HFFc6 (cell line): ENCODE measurements at places on chromosomes 5 and 9. TPM values are rescaled to one million over a fixed set of nuclear protein-coding genes. Genes with fewer than 3 reads are reported as not detected.
A peak's percentile ranks its signal among the peaks of the same experiment; 100 is the strongest.

DNA sequence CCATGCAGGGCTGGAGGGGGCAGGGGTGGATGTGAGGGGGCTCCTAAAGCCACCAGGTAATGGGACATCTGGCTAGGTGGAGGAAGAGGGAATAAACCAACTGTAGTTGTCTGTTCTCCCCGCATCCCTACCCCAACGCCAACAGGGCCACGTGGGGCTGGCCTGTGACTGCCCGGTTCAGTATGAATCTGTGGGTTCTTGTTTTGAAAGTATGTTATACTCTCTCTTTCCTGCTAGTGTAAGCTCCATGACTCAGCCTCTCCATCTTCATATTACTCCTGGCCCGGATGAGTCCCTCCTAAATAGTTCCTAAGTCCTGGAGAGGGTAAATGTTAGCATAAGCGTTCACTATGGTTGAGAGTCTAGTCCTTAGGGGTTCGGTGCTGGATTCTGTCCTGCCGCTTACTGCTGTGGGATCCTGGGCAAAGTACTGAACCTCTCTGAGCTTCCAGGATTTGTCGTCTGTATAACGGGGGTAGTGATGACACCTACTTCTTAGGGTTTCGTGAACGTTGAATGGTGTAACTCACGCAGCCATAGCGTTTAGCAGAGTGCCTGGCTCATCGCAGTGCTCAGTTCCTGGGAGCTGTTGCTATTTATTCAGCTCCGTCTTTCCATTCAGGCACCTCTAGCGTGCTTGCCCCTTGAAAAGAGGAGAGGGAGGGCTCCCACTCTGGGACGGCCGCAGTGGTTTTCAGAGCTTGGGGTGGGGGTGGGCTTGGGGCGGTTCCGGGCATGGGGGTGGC lies 28.8 kb downstream of the LHX2 start:
- peak overlapping the region; percentile 69 for H3K4me3 ChIP-seq
- H3K36me3 ChIP-seq = no peaks in the 10 kb centered on the region

DNA sequence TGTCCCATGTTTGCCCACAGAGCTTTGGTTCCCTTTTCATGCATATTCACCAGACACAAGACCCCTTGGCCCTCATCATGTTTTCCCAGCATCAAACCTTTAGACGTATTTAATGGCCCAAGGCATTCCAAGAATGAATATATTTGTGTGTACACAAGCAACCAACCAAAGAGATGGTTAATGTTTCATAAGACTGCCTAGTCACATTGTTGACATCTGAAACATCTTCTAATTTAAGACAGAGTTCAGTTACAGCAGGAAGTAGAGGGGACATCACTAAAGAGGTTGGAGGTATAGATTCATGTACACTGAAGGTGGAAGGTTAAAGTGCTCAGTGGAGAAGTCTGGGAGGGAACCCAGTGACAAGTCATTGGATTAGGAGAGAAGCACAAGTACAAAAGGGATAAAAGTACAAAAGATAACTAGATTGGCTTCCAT lies 49.1 kb downstream of the SUSD1 start:
- H3K4me3 ChIP-seq = no peak overlapping the region
- DNase-seq = no peak
- H3K27ac ChIP-seq = peak overlapping the region; percentile 71
- no peaks in the 10 kb centered on the region for H3K27me3 ChIP-seq

DNA sequence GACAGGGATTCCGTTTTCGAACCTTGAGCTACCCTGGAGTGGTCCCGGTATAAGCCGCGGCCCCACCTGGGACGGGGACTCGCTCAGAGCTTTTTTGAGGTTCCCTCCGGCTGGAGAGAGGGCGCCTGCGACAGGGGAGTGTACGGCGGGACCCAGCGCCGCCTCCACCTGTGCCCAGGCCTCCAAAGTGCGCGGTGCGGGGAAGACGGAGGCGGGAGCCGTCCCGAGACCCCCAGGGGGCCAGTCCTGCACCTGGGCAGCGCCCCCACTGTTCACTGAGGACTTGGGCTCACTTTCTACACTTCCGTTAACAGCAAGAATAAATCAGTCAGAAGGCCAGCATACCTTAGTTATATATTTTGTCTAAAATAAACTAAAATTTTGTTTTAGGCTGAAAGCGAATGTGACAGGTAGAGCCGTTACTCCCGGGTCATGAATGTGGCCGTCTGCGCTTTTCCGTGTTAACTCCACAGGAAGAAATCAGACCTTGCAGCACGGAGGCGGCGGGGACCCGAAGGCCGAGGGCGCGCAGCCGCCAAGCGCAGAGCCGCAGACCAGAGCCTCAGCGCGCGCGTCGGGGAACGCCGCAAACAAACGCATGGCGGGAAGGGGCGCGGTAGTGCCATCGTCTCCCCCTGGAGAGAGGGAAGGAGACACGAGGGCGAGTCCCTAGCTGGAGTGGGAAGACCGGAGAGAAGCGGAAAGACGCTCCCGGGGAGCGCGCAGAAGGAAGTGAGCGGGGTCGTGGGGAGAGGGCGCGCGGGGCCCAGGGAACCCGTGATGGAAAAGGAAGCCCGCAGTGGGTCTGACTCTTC lies 14.1 kb downstream of the TRIM7 start:
- H3K4me3 ChIP-seq = peak overlapping the region; percentile 99
- no peaks in the 10 kb centered on the region for H3K36me3 ChIP-seq
- H3K4me1 ChIP-seq = peaks cover 37% of the 10 kb centered on the region
- peak overlapping the region; percentile 94 for H3K27ac ChIP-seq
- DNase-seq = no peak

- H3K27me3 ChIP-seq = no peaks in the 10 kb centered on the region; the same call in 1 of the 2 replicates
- DNase-seq = no peak
- peaks cover 67% of the 10 kb centered on the region for H3K4me1 ChIP-seq
- H3K27ac ChIP-seq = no peak overlapping the region
- H3K36me3 ChIP-seq = no peaks in the 10 kb centered on the region
- H3K4me3 ChIP-seq = no peak overlapping the region
Observed at GRCh38 chr5:95838001-95838520, 15.5 kb upstream of the GLRX start.

DNA sequence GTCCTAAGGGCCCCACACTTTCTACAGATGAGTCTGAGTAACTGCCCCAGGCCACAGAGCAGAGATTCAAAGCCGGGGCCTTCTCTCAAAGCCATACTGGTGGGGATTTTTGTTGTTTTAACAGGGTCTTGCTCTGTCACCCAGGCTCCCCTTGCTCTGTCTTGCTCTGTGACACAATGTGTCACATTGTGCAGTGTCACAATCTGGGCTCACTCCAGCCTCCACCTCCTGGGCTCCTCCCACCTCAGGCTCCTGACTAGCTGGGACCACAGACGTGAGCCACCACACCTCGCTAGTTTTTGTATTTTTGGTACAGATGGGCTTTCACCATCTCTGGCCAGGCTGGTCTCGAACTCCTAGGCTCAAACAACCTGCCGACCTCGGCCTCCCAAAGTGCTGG lies 8.6 kb downstream of the AGPAT2 start:
- no peak for DNase-seq
- no peaks in the 10 kb centered on the region for H3K4me1 ChIP-seq
- no peaks in the 10 kb centered on the region for H3K36me3 ChIP-seq
- no peak overlapping the region for H3K27ac ChIP-seq
- no peak overlapping the region for H3K4me3 ChIP-seq
- H3K27me3 ChIP-seq = no peaks in the 10 kb centered on the region; the same call in 1 of the 2 replicates

DNA sequence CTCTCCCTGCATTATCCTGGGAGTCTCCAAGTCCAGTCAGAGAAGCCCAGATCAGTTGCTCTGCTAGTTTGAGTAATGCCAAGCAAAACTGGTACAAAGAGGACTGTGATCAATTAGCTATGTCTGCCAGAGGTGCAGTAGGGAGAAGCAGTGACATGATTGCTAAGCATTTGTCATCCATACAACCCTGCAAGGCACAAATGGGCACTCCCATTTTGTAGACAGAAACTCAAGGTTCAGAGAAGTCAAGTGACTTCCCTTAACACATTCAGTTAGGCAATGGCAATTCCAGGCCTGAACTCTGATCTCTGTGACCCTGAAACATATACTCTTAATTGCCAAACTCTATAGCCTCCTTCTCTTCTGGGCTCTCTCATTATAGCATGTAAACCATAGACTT lies 34.0 kb downstream of the NDST1 start:
- H3K4me3 ChIP-seq = peak overlapping the region; percentile 26; the same call in 1 of the 2 replicates
- H3K27ac ChIP-seq = peak overlapping the region; percentile 89
- peaks cover 64% of the 10 kb centered on the region for H3K36me3 ChIP-seq
- peaks cover 67% of the 10 kb centered on the region for H3K4me1 ChIP-seq

DNA sequence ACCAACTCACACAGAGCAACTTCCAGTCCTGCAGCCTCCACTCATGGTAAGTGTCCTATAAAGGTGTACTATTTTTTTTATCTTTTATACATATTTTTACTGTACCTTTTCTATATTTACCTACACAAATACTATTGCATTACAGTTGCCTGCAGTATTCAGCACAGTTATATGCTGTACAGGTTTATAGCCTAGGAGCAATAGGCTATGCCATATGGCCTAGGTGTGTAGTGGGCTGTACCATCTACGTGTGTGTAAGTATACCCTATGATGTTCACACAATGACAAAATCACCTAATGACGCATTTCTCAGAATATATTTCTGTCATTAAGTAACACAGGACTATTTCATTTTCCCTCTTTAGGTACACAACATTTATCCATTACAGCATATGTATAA lies 16.7 kb downstream of the S100Z start:
- H3K27ac ChIP-seq = no peak overlapping the region
- no peak overlapping the region for H3K4me3 ChIP-seq
- H3K4me1 ChIP-seq = peaks cover 34% of the 10 kb centered on the region
- H3K36me3 ChIP-seq = no peaks in the 10 kb centered on the region
- peaks cover 3% of the 10 kb centered on the region for H3K27me3 ChIP-seq

DNA sequence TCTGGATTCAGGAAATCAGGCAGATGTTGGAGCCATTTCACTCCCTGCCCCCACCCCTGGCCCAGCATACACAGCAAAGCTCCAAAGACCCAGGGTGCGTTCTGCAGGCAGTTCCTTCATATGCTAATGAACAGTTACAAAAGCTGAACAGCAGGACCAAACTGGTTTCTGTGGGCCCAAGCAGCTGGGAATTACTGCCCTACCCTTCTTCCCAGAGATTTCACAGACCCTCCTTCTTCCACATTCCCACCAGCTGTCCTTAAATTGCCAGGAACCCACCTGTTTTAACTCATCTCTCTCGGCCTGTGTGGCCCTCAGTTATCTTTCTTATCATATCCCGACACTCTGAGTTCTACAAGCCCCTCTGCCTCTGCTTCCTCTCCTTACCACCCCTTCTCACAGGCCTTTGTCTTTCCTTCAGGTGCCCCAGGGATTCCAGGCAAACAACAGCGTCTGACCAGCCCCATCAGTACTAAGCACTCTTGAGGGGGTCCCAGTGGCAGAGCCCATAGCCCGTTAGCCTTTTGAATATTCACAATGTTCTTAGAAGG lies 10.6 kb upstream of the F2RL1 start:
- H3K27me3 ChIP-seq = peaks cover 3% of the 10 kb centered on the region
- no peak overlapping the region for H3K4me3 ChIP-seq
- no peak for DNase-seq
- H3K27ac ChIP-seq = no peak overlapping the region; the same call in 1 of the 2 replicates
- H3K4me1 ChIP-seq = peaks cover 49% of the 10 kb centered on the region
- H3K36me3 ChIP-seq = no peaks in the 10 kb centered on the region

DNA sequence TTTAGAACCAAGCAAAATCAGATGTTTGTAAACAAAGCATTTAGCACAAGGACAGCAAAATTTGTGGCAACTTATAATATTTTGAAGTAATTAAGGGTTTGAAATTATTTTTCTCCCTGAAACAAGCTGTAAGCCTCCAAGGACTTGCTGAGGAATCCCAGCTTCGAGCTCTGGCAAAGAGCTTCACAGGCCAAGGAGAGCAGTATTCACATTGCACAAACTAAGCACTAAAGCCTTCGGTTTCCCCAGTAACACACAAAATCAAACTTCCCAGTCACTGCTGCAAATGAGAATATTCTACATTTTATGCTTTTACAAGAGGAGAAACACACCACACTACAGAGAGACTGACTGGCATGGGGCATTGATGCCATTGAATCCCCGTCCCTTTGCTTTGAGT lies 101.9 kb downstream of the WDR41 start:
- no peak overlapping the region for H3K4me3 ChIP-seq
- H3K36me3 ChIP-seq = peaks cover 6% of the 10 kb centered on the region; the same call in 1 of the 2 replicates
- peaks cover 14% of the 10 kb centered on the region for H3K4me1 ChIP-seq
- no peak overlapping the region for H3K27ac ChIP-seq
- no peak for DNase-seq

DNA sequence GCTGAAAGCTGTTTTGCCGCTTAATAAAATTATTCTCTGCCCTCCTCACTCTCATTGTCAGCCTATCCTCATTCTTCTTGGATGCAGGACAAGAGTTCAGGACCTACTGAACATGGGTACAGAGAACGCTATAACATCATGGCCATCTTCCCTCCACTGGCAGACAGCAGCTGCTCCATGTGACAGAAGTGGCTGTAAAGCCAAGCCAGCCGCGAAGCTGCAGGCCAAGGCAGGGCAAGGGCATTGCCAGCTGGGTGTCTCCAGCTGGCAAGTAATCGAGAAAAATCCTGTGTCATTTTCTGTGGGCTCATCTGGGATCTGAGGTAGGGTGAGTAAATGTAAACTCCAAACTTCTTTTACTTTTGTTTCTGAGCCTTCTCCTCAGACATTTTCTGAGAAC lies 84.8 kb downstream of the SLC25A46 start:
- H3K27me3 ChIP-seq = peaks cover 3% of the 10 kb centered on the region; the same call in 1 of the 2 replicates
- no peak for DNase-seq
- H3K4me3 ChIP-seq = no peak overlapping the region
- no peaks in the 10 kb centered on the region for H3K4me1 ChIP-seq
- H3K36me3 ChIP-seq = no peaks in the 10 kb centered on the region

- H3K27me3 ChIP-seq = no peaks in the 10 kb centered on the region; the same call in 1 of the 2 replicates
- H3K36me3 ChIP-seq = peaks cover 21% of the 10 kb centered on the region
- peaks cover 18% of the 10 kb centered on the region for H3K4me1 ChIP-seq
- H3K27ac ChIP-seq = no peak overlapping the region
- no peak overlapping the region for H3K4me3 ChIP-seq
Observed at GRCh38 chr9:128061275-128061960, 5.7 kb downstream of the NAIF1 start.

DNA sequence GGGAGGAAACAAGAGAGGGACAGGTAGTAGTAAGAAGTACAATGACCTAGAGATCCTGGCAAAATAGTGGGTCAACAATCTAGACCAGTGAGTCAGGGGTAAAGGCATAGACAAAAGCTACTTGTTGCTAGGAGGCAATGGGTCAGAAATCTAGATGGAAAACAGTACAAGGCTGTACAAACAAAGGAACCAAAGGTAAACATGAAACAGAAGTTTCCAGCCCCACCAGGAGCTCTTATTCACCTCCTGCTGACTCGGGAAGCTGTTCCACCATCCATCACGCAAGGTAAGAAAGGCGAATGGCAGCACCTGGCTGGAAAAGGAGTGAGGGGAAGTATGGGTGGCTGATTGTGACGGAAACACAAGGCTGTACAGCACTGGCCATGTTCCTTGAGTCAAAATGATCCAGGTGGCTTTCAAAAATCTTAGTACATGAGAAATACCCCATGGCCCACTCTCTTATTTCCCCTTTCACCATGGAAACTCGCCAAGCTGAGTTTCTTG lies 70.5 kb upstream of the RAI14 start:
- H3K27ac ChIP-seq = peak overlapping the region; percentile 90
- DNase-seq = peak; percentile 66
- H3K27me3 ChIP-seq = peaks cover 5% of the 10 kb centered on the region
- peak overlapping the region; percentile 53 for H3K4me3 ChIP-seq
- peaks cover 61% of the 10 kb centered on the region for H3K4me1 ChIP-seq
- H3K36me3 ChIP-seq = no peaks in the 10 kb centered on the region

The TRAF1 gene
- 0.54 to 1.1 TPM (median 0.69 TPM) in 3 replicates for total RNA-seq

The PLAC8L1 gene
- total RNA-seq = 0.46 TPM in 1 of 3 replicates, not detected in the others

The CCNO gene
- total RNA-seq = 0.12 to 0.15 TPM in 2 of 3 replicates, not detected in the other

The ERGIC1 gene
- total RNA-seq = 240 and 283 TPM in 2 replicates

The GABRA1 gene
- not detected in 3 replicates for total RNA-seq

The SMC2 gene
- total RNA-seq = 19.6 to 34.9 TPM (median 31.6 TPM) in 3 replicates

The INSL6 gene
- total RNA-seq = not detected in 3 replicates

The PCSK5 gene
- 0.12 to 0.37 TPM (median 0.28 TPM) in 3 replicates for total RNA-seq

The ADAMTS12 gene
- 48.1 to 51.1 TPM (median 48.4 TPM) in 3 replicates for total RNA-seq
